Fibroblast of skin of left quadriceps (primary cell): ENCODE measurements at places on chromosomes 5 and 9.

DNA sequence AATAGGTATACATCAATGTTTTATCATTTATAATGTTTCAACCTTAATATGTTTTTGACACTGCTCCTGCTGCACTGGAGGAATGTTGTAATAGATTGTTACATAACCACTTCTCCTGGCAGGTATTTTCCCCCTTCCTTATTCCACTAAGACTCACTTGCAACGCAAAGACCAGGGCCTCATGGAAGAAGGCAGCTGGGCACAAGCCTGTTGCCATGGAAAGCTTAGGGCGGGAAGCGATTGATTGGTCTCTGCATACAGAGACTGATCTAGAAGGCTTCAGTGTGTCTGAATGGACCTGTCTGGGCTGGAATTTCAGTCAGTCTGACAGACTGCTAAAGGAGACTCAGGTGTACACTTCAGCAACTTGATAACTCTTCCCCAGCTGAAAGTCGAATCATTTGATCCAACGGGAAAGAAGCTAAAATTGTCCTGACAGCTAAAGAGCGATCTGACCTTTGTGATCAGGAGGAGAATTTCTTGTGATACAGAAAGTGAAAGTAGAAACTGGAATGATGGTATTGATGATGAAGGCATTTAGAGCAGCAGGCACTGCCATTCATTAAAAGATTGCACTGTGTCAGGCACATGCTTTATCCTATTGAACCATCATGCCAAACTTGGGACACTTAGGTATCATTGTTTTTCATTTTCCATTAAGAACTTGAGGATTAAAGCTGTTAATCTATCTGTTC is 65.1 kb downstream of the GRIA1 start:
- no peak for DNase-seq

GRCh38 chr9:123655681-123656423 is 274.1 kb downstream of the DENND1A start:
- DNase-seq = no peak

- DNase-seq = no peak
Observed at GRCh38 chr9:135086597-135087488, 625 bp upstream of the OLFM1 start.

DNA sequence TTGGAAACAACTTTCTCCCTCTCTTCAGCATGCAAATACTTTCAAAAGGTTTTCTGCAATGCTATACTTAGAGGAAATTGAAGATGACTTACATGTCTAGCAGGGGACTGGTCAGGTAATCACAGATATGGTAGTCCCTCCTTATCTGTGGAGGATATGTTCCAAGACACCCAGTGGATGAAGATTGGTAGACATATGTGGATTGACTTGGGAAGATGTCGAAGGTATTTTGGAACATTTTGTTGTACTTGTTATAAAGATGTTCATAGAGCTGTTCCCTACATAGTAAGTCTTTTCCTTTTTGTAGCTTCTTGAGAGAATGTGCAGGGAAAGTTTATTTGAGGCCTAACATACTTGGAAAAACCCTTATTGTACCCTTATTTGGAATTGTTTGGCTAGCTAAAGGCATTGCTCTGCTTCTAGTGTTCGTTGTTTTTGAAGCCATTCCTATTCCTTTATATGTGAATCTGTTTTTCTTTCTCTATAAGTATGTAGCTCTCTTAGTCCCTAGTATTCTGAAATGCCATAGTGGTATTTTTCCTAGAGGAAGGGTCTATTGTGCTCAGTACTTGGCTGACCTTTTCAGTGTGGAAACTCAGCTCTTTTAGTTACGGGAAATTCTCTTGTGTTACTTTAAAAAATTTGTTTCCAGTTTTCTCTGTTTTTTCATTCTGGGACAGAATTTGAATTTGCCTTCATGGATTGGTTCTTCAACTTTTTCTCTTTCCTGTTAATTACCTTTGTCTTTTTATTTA is 25.7 kb downstream of the GPR151 start:
- DNase-seq = no peak

DNA sequence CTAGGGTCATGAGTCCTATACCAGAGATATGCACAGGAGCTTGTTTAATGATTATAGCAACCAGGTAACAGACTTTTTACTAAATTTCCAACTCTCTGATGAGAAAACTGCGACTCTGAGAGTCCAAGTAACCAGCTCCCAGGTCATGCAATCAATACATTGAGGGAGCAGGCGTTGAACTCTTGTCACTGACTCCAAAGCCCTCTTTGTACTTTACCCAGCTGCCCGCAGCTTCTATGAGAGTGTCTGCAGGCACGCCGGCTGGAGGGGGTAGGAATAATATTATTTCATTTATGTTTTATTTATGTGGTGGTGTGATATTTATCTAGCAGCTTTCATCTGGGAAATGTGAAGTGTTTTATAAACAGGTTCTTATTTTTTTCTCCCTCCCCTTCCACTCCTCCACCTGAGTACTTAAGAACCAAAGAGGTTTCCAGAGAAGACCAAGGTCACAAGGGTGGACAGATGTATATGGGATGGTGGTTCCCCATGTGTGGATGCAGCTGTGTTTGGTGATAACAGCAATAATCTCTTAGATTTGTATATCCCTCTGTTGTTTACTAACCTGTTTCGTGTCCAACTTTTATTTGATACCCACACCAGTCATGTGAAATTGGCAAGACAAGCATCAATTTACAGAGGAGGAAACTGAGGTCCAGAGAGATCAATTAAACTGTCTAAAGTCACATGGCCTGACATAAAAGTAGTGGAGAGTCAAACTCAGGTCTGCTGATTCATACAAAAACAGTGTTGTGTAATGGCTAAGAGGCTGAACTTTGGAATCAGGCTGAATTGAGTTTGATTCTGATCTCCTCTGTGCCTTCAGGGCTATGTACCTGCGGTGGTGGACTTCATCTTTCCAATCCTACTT is 140.2 kb upstream of the TRIM32 start:
- DNase-seq = no peak

DNA sequence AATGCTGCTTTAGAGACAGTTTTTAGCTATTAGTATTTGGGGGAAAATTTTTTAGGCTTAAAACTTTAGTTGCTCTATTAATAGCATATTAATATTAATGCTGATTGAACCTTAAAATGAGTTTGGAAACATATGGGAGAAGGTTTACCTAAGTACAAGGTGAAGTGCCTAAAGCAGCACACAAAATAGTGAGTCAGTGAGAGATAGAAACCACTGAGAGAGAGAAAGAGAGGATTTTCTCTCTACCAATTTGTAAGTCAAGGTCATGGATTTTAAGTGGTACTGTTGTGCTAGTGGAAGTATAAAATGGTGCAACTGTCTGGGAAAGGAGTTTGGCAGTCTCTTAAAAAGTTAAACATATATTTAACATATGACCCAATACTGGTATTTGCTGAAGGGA is 64.9 kb downstream of the MARCHF3 start:
- no peak for DNase-seq

DNA sequence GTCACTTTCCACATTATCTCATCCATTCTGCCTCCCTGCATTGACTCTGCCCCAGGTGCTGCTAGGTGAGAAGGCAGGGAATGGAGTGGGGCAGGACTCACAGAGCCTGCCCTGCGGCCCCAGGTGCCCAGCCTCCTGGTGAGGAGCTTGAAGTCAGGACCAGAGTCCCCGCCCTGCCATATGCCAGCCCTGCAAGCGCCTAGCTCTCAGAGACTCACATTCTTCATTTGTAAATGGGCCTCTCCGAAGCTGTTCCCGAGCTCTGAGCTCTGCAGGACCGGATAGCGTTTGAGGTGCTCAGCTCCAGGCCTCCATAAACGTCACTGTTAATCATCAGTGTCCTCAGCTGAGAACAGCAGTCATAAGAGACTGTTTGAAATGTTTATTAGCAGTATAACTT is 75.1 kb upstream of the STXBP1 start:
- DNase-seq = no peak

- DNase-seq = no peak
Observed at GRCh38 chr9:112559629-112560413, 73.2 kb downstream of the KIAA1958 start.

GRCh38 chr5:59661954-59662615 is 231.4 kb downstream of the PDE4D start:
- DNase-seq = no peak

DNA sequence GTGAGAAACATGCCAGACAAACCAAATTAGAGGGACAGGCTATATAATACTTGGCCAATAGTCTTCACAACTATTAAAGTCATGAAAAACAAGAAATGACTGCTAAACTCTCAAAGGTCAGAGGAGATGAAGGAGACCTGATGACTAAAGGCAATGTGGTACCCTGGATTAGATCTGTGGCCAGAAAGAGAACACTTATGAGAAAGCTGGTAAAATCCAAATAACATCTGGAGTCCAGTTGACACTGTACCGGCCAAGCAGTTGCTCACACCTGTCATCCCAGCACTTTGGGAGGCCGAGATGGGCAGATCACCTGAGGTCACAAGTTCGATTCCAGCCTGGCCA is 24.4 kb downstream of the ATOX1 start:
- no peak for DNase-seq

DNA sequence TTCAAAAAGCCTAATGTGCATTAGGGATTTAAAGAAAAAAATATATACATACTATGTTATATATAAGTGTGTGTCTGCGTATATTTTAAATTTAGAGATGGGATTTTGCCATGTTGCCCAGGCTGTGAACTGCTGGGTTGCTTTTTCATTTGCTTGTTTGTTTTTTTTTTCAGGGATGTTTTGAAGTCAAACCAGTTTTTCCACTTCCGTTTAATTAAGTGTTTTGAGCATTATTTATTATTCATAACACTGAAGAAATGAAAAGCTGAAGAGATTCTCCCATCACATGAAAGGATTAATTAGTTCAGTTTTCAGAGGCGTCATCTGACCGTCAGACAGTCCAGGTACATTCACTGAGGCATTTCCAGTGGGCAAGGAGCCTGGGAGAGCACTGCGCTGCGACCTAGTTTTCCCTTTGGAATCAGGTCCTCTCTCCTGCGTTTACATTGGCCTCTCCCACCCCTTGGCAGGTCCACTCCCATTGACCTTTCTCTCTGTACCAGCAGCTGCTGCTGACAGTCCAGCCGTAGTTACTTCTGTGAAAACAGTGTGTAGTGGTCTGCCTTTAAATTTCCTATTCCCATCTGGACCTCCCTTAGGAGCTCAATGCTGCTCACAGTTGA is 26.0 kb downstream of the ARRDC3 start:
- no peak for DNase-seq
